ENCODE measurements at places on chromosomes 2 and 18.

DNA sequence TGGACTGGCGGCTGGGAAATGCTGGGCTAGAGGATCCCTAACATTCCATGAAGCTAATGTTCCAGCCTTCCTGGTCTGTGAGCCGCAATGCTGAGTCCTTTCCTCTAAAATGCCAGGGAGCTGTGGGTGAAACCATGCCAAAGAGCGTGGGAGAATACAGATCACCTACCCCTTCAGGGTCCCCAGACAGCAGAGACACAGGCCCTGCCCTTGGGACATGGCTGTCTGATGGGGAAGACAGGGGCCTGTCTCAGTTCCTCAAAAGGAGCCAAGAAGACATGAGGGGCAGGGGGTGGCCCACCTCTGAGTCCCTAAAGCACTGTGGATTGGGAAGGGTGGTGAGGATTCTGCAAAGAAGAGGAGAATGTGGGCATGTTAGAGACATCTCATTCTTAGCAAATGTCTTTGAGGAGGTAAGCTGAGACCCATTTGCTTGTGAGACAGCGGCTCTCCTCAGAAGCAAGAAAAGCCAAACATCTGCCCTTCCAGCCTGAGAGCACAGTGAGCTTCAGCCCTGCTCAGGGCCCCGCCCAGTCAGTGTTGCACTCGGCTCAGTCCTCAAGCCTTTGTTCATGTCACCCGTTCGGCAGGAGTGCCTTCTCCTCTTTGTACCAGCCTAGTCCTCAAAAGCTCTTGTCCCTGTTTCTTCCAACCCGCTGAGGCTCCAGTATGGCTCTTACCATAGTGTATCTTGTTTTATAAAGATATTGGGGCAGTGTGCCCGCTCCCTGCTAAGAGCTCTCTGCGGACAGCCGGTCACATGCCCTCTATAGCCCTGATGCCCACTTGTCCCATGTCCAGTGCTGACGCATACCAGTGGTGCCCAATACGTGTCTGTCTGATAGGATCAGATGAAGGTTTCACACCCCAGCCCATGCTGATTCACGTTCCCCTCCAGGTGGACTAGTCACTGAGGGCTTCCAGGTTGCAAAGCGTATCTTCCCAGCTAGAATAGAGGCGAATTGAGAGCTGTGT lies 286.2 kb downstream of the CYP26B1 start:
- no peak for DNase-seq

GRCh38 chr2:206084870-206085741 lies 868 bp downstream of the INO80D start:
- DNase-seq = no peak

GRCh38 chr2:12032975-12033374 lies 286.5 kb downstream of the LPIN1 start:
- no peak for DNase-seq

- DNase-seq = no peak
These were observed 226.1 kb downstream of the ANKRD30B start for GRCh38 chr18:14974088-14974487.

All from NCI-H1930 (cell line).